ENCODE measurements at places on chromosomes 3 and 15. TPM values are rescaled to one million over a fixed set of nuclear protein-coding genes. Genes with fewer than 3 reads are reported as not detected.

The TCTA gene
- total RNA-seq, result 10.2 TPM

The VWA5B2 gene
- total RNA-seq, result not detected

- no peaks in the 10 kb centered on the region for H3K36me3 ChIP-seq
- H3K4me3 ChIP-seq, result peak overlapping the region; percentile 80
- DNase-seq, result peak; percentile 90
- peaks cover 31% of the 10 kb centered on the region for H3K4me1 ChIP-seq
Measured at GRCh38 chr3:72100601-72101187, 315.7 kb upstream of the PROK2 start.

GRCh38 chr3:187044206-187044605 lies 95.1 kb downstream of the RPL39L start:
- H3K4me1 ChIP-seq, result peaks cover 87% of the 10 kb centered on the region
- peak overlapping the region; percentile 58 for H3K4me3 ChIP-seq
- H3K36me3 ChIP-seq, result peaks cover 95% of the 10 kb centered on the region
- H3K27me3 ChIP-seq, result no peaks in the 10 kb centered on the region
- no peak for DNase-seq

GRCh38 chr3:73499787-73500186 lies 125.0 kb downstream of the PDZRN3 start:
- H3K27ac ChIP-seq, result no peak overlapping the region
- no peak overlapping the region for H3K4me3 ChIP-seq
- H3K4me1 ChIP-seq, result no peaks in the 10 kb centered on the region
- H3K36me3 ChIP-seq, result no peaks in the 10 kb centered on the region
- DNase-seq, result no peak
- peaks cover 21% of the 10 kb centered on the region for H3K27me3 ChIP-seq

DNA sequence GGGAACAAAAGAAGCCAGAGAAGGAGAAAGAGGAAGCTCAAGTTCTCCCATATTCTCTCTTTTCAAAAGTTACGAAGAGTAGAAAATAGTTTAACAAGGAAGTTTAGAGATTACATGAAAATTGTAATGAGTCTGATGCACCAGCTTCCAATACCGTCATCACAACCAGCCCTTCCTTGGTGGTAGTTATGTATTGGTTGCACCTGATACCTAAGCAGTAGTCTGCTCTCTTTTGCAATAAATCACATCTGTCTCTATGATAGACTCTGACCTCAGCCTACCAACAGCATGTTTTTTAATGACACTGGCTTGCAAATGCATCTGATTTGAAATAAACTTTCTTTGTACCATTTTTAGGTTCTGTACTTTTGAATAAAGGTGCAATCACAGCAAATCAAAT lies 575.8 kb downstream of the FHIT start:
- DNase-seq, result no peak
- H3K4me1 ChIP-seq, result no peaks in the 10 kb centered on the region
- H3K27me3 ChIP-seq, result no peaks in the 10 kb centered on the region

GRCh38 chr15:64856429-64857145 lies 14.9 kb downstream of the PLEKHO2 start:
- H3K27me3 ChIP-seq, result no peaks in the 10 kb centered on the region
- no peak overlapping the region for H3K27ac ChIP-seq
- H3K36me3 ChIP-seq, result peaks cover 4% of the 10 kb centered on the region
- no peak for DNase-seq
- H3K4me1 ChIP-seq, result peaks cover 21% of the 10 kb centered on the region
- H3K4me3 ChIP-seq, result no peak overlapping the region
